ENCODE measurements at places on chromosomes 5 and 9. TPM values are rescaled to one million over a fixed set of nuclear protein-coding genes. Genes with fewer than 3 reads are reported as not detected.

DNA sequence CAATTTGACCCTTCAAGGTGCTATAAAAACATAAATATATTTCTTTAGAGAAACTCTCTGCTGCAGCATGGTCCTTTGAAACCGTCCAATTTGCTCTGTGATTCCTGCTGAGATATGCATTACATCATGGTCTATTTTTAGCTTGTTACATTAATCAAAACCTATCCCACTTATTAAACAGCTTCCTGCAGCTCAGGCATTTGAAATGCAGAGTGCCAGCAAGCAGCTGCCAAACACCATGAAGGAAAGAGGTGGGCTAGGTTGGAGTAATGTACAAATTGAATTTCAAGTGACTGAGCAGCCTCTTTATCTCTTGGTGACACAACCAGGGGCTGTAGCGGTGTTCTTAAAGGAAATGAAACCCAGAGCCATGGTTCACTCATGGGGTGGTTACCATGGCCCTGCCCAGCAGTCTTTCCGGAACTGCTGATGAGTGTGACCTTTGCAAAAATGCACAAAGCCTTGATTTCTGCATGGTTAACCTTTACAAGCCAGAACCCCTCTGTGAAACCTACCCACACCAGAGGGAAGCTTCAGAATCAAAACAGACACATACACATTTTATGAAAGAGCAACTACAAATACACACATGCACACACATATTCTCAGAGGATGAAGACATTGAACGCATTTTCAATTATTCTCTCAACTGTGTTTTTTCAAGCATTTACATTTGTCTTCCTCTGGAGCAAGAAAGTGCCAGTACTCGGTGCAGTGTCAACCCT is 155.8 kb upstream of the ZNF608 start:
- DNase-seq, result peak; percentile 14

DNA sequence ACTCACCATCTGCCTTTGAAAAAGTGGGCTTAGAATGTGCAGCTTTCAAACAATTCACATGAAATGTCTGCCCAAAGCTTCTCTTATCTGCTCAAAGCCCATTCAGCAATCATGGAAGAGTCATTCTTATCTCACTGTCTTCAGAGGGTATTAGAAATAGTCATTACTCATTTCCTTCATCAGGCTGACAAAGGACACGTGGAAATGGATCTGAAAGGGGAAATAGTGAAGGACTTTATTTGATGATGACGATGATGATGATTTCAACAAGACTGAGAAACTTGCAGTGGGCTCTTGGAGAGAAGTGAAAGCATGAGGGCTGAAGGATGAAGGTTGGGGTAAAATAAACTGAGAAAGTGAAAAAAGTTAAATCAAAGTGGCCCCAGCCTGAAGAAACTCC is 194.3 kb downstream of the SMARCA2 start:
- no peak for DNase-seq

DNA sequence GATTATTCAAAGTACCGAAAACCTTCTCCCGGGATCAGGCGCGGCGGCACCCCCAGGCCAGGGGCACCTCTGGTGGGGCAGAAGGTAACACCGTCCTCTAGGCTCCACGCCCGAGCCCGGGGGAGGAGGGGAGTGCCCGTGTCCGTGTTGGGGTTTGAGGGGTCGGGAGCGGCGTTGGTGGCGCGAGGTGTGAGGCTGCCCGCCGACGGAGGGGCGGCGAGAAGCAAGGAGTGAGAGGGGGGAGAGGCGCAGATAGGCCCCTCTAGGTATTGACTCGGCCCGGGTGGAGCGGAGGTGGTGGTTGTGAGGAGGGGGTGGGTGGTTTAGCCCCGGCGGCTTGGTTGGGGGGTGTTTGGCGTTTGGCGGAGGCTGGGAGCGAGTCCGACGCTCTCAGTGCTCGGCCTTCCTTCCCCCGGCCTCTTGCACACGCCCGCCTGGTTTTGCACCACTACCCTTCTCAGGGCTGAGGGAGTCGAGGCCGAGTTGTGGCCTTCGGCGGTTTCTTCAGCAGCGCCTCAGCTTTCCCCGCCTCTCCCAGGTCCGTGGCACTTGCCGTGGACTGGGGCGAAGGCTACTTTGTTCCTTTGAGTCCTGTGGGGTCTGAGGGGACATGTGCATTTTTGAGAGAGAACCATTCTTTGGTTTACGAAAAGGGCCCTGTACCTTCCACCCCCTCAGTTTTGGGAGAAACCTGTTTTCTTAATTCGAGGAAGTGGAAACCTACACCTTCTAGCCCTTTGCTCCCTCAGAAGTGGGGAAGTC is 450 bp downstream of the GPBP1 start:
- peak; percentile 21 for DNase-seq

DNA sequence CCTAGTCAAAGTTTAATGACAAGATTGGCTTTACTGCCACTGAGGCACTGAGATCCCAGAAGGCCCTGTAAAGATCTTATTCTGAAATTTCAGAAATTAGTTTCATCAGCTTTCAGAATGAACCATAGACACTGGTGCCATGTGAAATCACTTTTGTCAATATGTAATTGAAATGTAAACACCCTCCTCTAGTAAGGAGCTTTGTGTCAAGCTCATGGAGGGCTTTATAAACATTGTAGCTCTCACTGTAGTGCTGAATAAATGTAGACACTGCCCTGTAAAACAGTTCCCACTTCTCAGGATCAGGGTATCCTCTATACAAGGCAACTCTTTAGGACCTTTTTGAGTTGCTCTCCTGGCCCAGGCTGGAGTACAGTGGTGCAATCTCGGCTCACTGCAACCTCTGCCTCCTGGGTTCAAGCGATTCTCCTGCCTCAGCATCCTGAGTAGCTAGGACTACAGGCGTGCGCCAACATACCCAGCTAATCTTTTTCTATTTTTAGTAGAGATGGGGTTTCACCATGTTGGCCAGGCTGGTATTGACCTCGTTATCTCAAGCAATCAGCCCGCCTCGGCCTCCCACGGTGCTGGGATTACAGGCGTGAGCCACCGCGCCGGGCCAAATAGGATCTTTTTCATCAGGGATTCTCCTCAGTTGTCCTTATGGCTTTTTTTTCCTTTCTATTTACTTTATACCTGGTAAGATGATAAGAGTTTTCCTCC is 1823.9 kb upstream of the CDH9 start:
- peak; percentile 17 for DNase-seq

GRCh38 chr5:19978476-19978875 is 9.5 kb downstream of the CDH18 start:
- no peak for DNase-seq

GRCh38 chr5:39755986-39756385 is 331.2 kb upstream of the DAB2 start:
- DNase-seq, result no peak

GRCh38 chr9:99907208-99907532 is 716 bp downstream of the STX17 start:
- DNase-seq, result no peak

DNA sequence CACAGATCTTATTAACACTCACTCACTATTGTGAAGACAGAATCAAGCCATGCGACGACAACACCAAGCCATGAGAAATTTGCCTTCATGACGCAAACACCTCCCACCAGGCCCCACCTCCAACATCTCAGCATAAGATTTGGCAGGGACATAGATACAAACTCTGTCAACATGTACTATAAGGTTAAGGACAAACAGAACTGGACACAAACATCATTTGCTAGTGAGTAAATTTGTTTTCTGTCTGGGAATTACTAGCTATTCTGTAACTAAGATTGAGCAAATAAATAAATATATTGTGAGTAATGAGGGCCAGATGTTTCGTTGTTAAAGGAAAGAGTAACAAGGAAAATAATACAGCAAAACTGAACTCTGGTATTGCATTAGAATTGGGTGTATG is 15.7 kb upstream of the KCNN2 start:
- no peak for DNase-seq

DNA sequence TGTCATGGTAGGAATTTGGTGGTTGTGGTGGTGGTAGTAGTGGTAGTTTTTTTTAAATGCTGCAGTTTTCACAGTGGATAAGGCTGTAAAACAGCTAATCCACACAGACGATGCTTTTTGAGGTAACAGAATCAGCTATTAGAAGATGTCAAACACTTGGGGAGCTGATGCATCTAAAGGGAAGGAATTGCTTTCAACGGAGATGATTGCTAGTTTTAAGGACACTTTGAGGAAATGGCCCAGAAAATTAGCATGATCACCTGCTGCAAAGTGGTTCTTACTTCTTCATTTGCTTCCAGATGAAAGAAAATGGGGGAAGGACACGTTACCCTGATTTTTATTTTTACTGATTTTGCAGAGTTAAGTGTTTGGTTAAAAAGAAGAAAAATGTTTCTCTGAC is 178.2 kb upstream of the ATP10B start:
- no peak for DNase-seq

GRCh38 chr9:106887066-106887465 is 24.1 kb downstream of the ZNF462 start:
- no peak for DNase-seq

- no peak for DNase-seq
Measured at GRCh38 chr5:6714226-6715041, 1.2 kb downstream of the TENT4A start.

DNA sequence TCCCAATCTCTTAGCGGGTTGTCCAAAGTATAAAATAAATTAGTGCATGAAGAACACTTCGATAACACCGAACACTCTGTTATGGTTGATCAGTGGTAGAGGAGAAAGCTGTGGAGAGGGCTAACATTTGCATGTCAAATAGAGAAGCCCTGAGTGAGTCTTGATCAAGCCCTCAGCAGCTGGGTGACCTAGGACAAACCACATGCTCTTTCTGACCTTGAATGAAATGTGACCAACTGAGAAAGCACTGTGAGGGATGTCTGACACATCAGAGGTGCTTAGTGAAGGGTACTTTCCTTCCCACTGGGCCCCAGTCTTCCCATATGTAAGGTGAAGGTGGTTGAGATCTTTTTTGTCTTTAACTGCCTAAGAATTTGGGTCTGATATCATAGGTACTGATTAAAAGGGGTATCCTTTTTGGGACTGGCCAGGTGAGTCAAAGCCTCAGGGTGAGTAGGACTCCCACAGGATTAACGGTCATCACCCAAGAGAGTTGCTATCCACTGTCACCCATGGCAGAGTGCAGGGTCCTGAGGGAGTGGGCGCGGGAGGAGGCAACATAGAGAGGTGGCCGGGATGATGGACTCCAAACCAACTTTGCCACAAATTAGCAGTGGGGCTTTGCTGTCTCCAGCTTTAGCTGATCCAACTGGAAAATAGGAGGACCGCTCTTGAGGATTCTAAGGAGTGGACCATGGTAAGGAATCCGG is 53.5 kb downstream of the KIF4B start:
- DNase-seq, result no peak

DNA sequence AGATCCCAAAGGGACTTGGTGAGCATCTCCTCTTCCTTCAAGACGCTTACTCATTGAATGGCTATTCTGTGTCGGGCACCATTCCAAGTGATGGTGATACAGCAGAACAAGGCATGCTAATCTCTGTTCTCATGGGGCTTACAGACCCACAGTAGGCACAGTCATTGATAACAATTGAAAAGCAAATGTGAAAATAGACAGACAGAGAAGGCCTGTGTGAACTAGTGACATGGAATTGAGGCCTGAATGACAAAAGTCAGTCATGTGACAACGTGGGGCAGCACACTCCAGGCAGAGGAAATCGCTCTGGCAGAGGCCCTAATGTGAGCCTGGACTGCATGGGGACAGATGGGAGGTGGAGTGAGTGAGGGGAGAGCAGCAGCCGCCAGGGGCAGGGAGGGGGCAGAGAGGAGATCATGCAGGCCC is 70.7 kb upstream of the CPLX2 start:
- DNase-seq, result no peak

DNA sequence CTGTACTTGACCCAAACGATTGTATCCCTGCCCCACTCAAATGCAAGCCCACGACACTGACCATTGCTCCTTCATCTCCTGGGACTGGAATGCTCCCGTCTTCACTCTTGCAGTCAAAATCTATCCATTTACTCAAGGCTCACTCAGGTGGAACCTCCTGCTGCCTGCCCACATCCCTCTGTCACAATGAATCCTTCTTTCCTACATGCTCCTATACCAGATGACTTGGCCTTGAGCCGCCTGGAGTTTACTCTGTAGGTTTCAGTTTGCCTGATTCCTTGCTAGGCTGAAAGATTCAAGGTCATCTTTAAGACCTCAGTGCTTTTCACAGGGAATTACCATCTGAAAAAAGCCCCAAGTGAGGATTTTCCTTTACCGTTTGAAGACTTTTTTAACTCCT is 264.1 kb downstream of the GLIS3 start:
- DNase-seq, result no peak

- DNase-seq, result no peak
Measured at GRCh38 chr9:136654820-136655535, 7.7 kb upstream of the EGFL7 start.

DNA sequence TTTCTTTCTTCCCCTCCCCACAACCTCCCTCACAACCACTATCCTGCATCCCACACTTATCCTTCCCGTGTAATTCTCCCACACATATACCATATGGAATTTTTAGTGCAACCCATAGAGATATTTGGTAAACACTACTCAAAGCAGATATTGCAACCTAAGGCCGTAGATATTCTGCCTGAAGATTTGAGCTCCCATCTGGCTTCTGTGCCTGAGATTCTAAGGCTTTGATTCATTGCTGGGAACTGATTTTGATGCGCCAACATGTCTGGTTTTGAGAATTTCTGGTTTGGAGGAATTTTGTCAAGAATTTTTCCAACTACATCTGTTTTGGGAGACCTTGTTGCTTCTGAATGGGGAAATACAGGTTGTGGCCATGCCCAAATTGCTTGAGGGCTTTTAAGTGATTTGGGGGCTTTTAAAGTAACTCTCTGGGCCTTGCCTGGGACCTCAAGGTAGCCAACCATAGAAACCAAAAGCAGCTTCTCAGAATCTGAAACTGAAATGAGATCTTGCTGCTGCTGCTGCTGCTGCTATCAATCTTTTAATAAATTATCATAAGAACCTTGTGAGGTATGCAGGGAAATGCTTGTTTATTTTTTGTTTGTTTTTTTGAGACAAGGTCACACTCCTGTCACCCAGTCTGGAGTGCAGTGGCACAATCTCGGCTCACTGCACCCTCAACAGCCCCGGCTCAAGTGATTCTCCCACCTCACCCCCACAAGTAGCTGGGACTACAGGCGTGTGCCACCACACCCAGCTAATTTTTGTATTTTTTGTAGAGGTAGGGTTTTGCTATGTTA is 36.2 kb downstream of the PLAC8L1 start:
- no peak for DNase-seq

DNA sequence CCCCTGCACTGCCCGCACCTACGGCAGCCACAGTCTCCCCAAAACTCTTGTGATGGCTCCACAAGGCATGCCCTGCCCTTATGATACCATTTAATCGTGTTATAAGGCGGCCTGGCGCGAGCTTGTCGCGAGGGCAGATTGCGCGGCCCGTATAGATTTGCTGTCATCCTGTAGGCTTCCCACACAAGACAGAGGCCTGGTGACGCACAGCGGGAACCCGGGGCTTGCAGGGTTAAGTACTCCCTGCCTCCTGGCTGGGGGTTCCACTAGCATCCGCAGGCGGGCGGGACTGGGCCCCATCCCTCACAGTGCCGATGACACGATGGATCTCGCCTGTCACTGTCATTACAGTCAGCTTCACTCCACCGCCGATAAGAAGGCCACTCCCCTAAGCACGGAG is 364.9 kb upstream of the IRX2 start:
- no peak for DNase-seq

- DNase-seq, result no peak
Measured at GRCh38 chr5:6491919-6492290, 43.2 kb downstream of the UBE2QL1 start.

GRCh38 chr9:99335280-99335679 is 113.2 kb downstream of the SEC61B start:
- no peak for DNase-seq

Gene PLK2
- 34.9 TPM for total RNA-seq

Gene APC
- total RNA-seq, result 39.1 TPM

Gene ANKDD1B
- total RNA-seq, result 0.43 TPM

Gene ABCA1
- 36.4 TPM for total RNA-seq

Gene CD14
- 104 TPM for total RNA-seq

Gene RASGRF2
- 4.3 TPM for total RNA-seq

Gene TOR2A
- total RNA-seq, result 21.7 TPM

Gene WNT8A
- not detected for total RNA-seq

Gene MSX2
- 2.5 TPM for total RNA-seq

Gene TEX10
- total RNA-seq, result 10.2 TPM
